Stimulated activated CD4-positive, alpha-beta T cell treated with anti-CD3 and anti-CD28 coated beads, Interleukin-2, amount 100 ng/mL, for 24 hours (primary cell): ENCODE measurements at places on chromosomes 13 and 19.

- no peak for DNase-seq
These were observed 11.6 kb downstream of the BTBD2 start for GRCh38 chr19:2003874-2004273.

- DNase-seq = peak; percentile 89
These were observed 9.7 kb upstream of the ILF3 start for GRCh38 chr19:10644260-10645007.

DNA sequence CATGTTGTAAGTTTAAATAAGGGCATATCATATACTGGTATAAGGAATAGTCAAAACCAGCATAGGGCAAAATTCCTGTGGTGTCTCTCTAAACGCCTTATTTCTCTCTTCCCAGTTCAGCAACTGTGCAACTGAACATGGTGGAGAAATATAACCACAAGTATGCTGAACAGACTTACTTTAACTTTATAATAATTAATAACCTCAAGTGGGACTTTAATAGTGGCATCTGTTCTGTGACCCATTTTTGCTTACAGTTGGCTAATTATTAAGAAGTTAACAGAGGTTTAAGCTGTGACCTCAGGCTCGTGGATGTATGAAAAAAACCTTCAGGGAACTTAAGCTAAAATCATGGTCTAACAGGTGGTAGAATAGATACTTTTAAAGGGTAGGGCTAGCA, 54.3 kb downstream of the MICU2 start:
- DNase-seq = no peak

GRCh38 chr19:3124630-3125029, 11.2 kb upstream of the GNA15 start:
- no peak for DNase-seq

DNA sequence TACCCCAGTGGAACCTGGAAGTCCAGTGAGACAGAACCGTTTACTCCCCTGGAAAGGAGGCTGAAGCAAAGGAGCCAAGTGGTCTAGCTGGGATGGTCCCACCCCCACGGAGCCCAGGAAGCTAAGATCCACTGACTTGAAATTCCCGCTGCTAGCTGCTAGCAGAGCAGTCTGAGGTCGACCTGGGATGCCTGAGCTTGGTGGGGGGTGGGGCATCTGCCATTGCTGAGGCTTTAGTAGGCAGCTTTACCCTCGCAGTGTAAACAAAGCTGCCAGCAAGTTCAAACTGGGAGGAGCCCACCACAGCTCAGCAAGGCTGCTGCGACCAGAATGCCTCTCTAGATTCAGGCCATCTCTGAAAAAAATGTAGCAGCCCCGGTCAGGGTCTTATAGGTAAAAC, 437.0 kb downstream of the SUCLA2 start:
- DNase-seq = no peak

DNA sequence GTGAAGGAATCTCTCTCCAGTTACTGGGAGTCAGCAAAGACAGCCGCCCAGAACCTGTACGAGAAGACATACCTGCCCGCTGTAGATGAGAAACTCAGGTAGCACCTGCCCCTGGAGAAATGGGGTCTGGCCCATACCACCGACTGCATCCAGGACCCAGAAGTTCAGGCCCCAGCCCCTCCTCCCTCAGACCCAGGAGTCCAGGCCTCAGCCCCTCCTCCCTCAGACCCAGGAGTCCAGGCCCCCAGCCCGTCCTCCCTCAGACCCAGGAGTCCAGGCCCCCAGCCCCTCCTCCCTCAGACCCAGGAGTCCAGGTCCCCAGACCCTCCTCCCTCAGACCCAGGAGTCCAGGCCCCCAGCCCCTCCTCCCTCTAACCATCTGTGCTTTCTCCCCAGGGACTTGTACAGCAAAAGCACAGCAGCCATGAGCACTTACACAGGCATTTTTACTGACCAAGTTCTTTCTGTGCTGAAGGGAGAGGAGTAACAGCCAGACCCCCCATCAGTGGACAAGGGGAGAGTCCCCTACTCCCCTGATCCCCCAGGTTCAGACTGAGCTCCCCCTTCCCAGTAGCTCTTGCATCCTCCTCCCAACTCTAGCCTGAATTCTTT, 3.0 kb downstream of the APOC2 start:
- no peak for DNase-seq

- no peak for DNase-seq
These were observed 23.0 kb upstream of the ZNF536 start for GRCh38 chr19:30349131-30349730.

GRCh38 chr19:8254286-8255001, 45.3 kb downstream of the CERS4 start:
- DNase-seq = no peak

GRCh38 chr13:37069597-37070103, 10.2 kb upstream of the SUPT20H start:
- DNase-seq = no peak

DNA sequence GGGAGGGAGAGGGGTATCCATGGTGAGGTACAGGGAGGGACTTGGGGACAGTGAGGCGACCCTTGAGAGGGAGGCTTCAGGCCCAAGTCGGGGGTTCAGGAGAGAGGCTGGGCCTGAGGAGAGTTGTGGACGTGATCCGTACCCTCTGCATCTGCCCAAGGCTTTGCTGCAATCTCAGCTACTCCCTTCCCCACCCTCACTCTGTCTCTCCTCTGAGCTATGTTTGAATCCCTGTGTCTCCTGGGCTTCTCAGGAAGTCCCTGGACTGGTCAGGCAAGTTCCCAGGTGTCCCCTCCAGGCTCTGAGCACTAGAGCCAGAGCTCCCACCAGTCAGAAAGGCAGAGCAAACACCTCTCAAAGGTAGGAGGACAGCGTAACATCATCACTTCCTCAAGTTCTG, 1.8 kb downstream of the LIN37 start:
- no peak for DNase-seq

- peak; percentile 66 for DNase-seq
These were observed 81.6 kb downstream of the DPF1 start for GRCh38 chr19:38142176-38143035.

GRCh38 chr19:31119951-31120690, 229.1 kb downstream of the TSHZ3 start:
- no peak for DNase-seq
